ENCODE measurements at places on chromosomes 3 and 15.

- H3K4me3 ChIP-seq = no peak overlapping the region
- H3K36me3 ChIP-seq = no peaks in the 10 kb centered on the region
These were observed 84.7 kb downstream of the FGF12 start for GRCh38 chr3:192642651-192643050.

DNA sequence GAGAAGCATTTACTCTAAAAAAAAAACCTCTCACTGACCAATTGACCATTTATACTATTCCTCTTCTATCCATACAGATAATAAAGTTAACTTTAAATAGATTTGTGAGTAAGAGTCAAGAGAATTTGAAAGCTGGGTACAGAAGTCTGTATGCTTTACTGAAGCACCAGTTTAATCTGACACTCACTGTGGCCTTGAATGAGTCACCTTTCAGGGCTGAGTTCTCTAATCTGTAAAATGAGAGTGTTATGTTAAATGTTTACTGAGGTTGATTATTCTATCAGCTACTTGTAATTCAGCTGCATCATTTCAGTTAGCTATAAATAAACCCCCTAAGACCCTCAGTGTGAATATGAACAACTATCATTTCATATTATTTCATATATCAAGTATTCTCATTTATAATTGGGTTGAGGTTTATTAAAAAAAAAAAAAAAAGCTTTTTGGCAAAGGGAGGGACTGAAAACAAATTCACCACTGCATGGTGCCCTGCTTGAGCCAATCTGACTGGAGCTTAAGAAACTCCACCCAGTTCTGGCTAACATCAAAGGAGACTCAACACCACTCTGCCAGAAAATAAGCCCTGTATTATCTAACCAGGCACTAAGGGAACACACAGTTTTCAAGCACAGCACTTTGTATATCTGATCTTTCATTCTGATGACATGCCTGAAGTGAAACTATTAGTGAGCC is 2.8 kb downstream of the MAP4 start:
- H3K36me3 ChIP-seq = peaks cover 33% of the 10 kb centered on the region
- no peak overlapping the region for H3K27ac ChIP-seq
- DNase-seq = no peak
- no peaks in the 10 kb centered on the region for H3K27me3 ChIP-seq

DNA sequence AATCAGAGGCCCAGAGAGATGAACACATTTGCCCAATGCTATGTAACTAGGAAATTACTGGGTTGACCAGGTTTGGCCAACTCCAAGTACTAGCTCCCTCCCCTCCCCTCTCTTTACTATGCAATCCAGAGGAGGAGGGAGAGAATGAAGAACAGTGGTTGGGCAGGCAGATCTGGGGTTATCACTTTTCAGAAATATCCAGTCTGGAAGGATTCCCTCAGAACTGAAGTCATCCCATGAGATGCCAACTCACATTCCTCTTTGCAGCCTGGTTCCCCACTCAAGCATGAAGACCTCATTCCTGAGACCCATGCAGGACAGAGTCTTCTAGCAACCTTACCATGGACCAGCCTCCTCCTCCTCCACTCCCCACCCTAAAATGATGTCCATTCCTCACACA is 201.1 kb downstream of the TLE3 start:
- no peaks in the 10 kb centered on the region for H3K27me3 ChIP-seq
- no peaks in the 10 kb centered on the region for H3K36me3 ChIP-seq
- H3K4me3 ChIP-seq = no peak overlapping the region
- H3K27ac ChIP-seq = no peak overlapping the region
- peaks cover 6% of the 10 kb centered on the region for H3K4me1 ChIP-seq
- DNase-seq = no peak

DNA sequence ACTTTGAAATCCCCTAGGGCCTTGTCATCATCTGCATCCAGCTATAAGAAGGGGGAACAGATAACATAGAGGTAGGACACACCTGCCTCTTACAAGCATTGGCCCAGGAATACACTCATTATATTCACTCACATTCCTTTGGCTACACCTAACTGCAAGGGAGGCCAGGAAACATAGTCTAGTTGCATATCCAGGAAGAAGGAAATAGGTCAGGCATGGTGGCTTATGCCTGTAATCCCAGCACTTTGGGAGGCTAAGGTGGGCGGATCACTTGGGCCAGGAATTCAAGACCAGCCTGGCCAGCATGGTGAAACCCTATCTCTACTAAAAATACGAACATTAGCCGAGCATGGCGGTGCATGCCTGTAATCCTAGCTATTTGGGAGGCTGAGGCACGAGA is 48.8 kb downstream of the GTPBP8 start:
- H3K36me3 ChIP-seq = no peaks in the 10 kb centered on the region
- no peak overlapping the region for H3K4me3 ChIP-seq
- no peak overlapping the region for H3K27ac ChIP-seq
- H3K27me3 ChIP-seq = no peaks in the 10 kb centered on the region
- H3K4me1 ChIP-seq = no peaks in the 10 kb centered on the region

GRCh38 chr3:134876836-134877235 is 81.8 kb downstream of the EPHB1 start:
- peaks cover 9% of the 10 kb centered on the region for H3K27me3 ChIP-seq
- DNase-seq = no peak
- no peaks in the 10 kb centered on the region for H3K4me1 ChIP-seq
- no peak overlapping the region for H3K27ac ChIP-seq
- no peak overlapping the region for H3K4me3 ChIP-seq

GRCh38 chr3:74366331-74366730 is 248.1 kb downstream of the CNTN3 start:
- no peak for DNase-seq
- H3K27ac ChIP-seq = no peak overlapping the region
- no peaks in the 10 kb centered on the region for H3K36me3 ChIP-seq
- no peaks in the 10 kb centered on the region for H3K27me3 ChIP-seq
- H3K4me1 ChIP-seq = no peaks in the 10 kb centered on the region

DNA sequence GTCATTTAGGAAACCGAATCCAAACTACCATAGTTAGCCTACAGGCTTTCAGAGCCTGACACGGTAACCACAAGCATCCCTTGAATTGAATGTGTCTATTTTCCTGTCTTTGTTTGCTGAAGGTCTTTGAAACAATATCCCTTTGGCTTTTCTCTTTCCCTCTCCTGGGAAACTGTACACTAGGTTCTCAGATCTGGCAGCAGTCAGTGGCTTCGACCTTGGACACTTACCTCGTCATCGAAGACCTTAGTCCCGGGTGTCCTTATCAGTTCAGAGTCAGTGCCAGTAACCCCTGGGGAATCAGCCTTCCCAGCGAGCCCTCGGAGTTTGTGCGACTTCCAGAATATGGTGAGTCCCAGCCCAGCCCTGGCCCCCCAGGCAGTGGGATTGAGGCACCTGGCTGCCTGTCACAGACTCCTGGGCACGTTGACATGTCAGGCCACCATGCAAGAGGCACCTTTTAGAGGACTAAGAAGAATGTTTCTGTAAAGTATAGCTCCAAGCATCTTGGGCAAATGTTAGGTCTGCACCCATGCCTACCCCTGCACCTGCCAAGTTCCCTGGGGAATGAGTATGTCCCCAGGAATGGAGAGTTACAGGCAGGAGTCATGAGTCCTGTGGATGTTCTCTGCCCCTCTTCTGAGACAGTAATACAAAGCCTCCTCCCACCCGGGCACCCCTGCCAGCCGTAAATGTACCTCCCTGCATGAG is 30.4 kb upstream of the UMPS start:
- no peak overlapping the region for H3K27ac ChIP-seq
- no peaks in the 10 kb centered on the region for H3K36me3 ChIP-seq
- H3K4me1 ChIP-seq = no peaks in the 10 kb centered on the region
- H3K27me3 ChIP-seq = no peaks in the 10 kb centered on the region
- no peak overlapping the region for H3K4me3 ChIP-seq

DNA sequence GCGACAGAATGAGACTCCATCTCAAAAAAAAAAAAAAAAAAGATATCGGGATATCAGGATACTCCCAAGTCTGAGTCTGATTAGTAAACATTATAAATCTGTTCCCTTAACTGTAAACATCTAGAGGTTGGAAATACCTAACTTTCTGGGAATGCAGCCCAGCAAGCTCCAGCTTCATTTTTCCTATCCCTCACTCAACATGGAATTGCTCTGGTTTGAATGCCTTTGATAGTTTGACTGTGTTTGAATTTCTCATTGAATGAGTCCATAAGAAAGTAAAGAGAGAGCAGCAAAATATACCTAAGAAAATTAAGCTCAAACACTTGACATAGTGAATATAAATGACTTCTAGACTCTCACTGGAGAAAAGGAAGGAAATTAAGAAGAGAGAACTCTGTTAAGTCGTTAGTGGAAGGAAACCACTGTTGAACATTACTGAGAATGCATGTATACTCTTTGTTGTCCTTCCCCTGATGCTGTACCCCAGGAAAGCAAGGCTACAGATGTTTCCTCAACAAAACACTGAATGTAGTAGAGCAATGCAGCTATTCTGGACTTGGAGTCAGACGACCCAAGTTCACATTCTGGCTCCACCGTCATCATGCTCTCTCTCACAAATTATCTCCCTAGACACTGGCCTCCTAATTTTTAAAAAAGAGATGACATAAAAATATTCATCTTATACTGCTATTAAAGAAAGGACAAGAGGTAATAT is 62.4 kb downstream of the CD200 start:
- no peaks in the 10 kb centered on the region for H3K27me3 ChIP-seq
- H3K36me3 ChIP-seq = no peaks in the 10 kb centered on the region
- DNase-seq = no peak
- H3K4me3 ChIP-seq = no peak overlapping the region

DNA sequence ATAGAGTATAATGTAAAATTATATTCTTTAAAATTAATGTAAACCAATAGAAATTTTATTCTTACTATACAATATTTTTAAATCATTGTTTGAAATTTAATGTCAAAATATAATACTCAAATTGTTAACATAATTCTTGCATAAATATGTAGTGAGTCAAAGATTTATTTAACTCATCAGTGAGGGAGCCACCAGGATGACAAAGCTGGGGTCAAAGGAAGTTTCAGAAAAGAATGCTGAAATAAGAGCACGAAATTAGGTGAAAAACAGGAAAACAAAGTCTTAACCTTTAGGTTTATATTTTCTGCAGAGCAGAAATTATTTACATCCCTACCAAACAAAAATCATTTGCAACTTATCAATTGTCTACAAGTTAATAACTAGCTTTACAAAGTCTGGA is 74.1 kb downstream of the DIPK2A start:
- H3K4me1 ChIP-seq = no peaks in the 10 kb centered on the region
- no peaks in the 10 kb centered on the region for H3K36me3 ChIP-seq
- H3K4me3 ChIP-seq = no peak overlapping the region

DNA sequence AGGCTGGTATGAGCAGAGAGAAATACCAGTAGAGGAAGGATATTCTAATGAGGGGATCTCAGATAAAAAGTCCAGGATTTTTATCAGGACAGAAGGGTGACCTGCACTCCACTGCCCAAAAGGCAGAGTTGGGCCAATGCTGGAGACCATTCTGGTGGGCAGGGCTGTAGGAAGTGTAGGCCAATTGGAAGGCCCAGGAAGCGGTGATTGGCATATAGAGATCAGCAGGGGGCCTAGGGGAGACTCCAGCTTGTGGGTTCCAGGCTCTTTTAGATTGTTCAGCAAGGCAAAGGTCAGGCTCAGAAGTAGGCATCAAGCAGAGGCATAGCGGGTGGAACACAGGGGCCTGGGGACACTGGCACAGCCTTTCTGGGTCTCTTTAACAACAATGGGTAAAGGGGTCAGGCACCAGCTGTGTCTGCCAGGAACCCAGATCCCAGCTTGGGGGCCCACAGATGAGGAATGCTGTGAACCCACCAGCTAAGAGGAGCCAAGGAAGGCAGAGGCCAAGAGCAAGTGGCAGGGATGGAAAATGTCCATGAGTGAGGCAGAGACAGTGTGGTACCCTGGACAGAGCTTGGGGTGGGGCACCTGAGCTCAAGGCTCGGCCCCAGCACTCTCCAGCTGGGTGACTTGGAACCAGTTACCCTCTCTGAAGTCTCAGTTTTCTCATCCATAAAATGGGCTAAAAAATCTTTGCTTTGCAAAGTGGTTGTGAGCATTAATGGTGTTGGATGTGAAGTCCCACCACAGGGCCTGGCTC is 27.0 kb upstream of the RASGRF1 start:
- DNase-seq = peak; percentile 59
- no peaks in the 10 kb centered on the region for H3K36me3 ChIP-seq
- H3K27me3 ChIP-seq = peaks cover 34% of the 10 kb centered on the region
- H3K27ac ChIP-seq = no peak overlapping the region

DNA sequence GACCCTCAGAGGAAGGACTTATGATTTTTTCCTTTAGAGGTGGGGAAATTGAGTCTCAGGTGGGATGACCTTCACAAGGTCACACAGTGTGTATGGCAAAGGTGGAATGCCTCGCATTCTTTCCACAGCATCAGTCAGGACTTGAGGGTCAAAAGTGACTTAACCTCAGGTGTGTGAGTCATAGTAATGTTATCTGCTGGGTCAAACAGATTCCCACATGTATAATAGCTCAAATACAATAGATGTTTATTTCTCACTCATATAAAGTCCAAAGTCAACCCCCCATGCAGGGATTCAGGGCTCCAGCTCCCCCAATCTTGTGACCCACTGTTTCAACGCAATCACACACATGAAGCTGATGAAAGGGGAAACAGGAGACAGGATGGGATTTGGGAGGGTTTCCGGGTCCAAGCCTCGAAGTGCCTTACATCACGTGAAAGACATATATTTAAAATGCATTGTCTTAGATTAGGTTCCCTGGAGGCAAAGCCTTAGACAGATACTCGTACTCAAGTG is 34.0 kb upstream of the CCDC174 start:
- H3K27ac ChIP-seq = no peak overlapping the region
- H3K4me3 ChIP-seq = no peak overlapping the region
- H3K4me1 ChIP-seq = peaks cover under 1% of the 10 kb centered on the region
- H3K27me3 ChIP-seq = no peaks in the 10 kb centered on the region
- no peak for DNase-seq

GRCh38 chr15:38549222-38549621 is 15.4 kb downstream of the RASGRP1 start:
- no peak overlapping the region for H3K4me3 ChIP-seq
- peaks cover 2% of the 10 kb centered on the region for H3K27me3 ChIP-seq
- no peak for DNase-seq
- no peaks in the 10 kb centered on the region for H3K36me3 ChIP-seq
- no peak overlapping the region for H3K27ac ChIP-seq
- peaks cover 17% of the 10 kb centered on the region for H3K4me1 ChIP-seq

GRCh38 chr3:44248152-44248551 is 6.5 kb downstream of the TOPAZ1 start:
- no peak overlapping the region for H3K27ac ChIP-seq
- H3K4me1 ChIP-seq = no peaks in the 10 kb centered on the region
- no peak overlapping the region for H3K4me3 ChIP-seq
- H3K36me3 ChIP-seq = no peaks in the 10 kb centered on the region
- H3K27me3 ChIP-seq = peaks cover 13% of the 10 kb centered on the region

DNA sequence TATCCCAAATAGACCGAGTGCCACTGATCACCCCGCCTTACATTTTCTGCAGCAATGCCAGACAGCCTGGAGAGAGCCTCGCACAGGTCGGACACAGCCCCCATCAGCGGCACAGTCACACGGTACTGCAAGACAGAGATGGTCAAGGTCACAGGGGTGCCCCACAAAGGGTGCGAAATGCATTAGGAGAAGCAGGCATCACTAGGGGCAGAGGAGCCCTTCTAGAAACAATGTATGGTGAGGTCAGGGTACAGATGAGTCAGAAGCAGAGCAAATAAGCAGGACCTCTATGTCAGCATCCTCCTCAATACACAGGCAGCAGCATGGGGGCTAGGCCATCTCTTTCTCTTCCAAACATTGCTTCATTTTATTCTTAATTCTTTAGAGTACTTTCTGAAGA is 21.5 kb upstream of the C3orf62 start:
- H3K36me3 ChIP-seq = peaks cover 75% of the 10 kb centered on the region
- DNase-seq = no peak
- no peak overlapping the region for H3K27ac ChIP-seq
- H3K27me3 ChIP-seq = no peaks in the 10 kb centered on the region
- H3K4me1 ChIP-seq = no peaks in the 10 kb centered on the region

- H3K27me3 ChIP-seq = no peaks in the 10 kb centered on the region
- H3K4me3 ChIP-seq = no peak overlapping the region
- H3K27ac ChIP-seq = no peak overlapping the region
- H3K4me1 ChIP-seq = no peaks in the 10 kb centered on the region
These were observed 24.7 kb upstream of the EOMES start for GRCh38 chr3:27746838-27747237.
